Activated CD8-positive, alpha-beta memory T cell treated with anti-CD3 and anti-CD28 coated beads, Interleukin-2, amount 10 ng/mL, durations not matched to agents 7 days and 5 days (primary cell): ENCODE measurements at places on chromosomes 3 and 15. TPM values are rescaled to one million over a fixed set of nuclear protein-coding genes. Genes with fewer than 3 reads are reported as not detected.

Gene SPINK8
- total RNA-seq, result not detected

Gene PRR20G
- not detected for total RNA-seq

Gene PEX5L
- 0.56 TPM for total RNA-seq

Gene VILL
- total RNA-seq, result 15.4 TPM

Gene SCN11A
- total RNA-seq, result 0.03 TPM

Gene TMEM212
- total RNA-seq, result not detected

Gene SLCO2A1
- total RNA-seq, result not detected

Gene PDE8A
- 17.7 TPM for total RNA-seq

Gene IGF2BP2
- not detected for total RNA-seq

Gene INKA1
- total RNA-seq, result 0.85 TPM

Gene BRPF1
- 50.1 TPM for total RNA-seq

Gene SH2D7
- total RNA-seq, result 0.26 TPM

Gene SLC2A2
- not detected for total RNA-seq

Gene C3orf85
- not detected for total RNA-seq

Gene DNAJB8
- not detected for total RNA-seq

Gene FBXW12
- total RNA-seq, result not detected

Gene KLHL6
- total RNA-seq, result 31.5 TPM

Gene LRRIQ4
- 0.35 TPM for total RNA-seq

Gene TMEM45A
- total RNA-seq, result 0.89 TPM

Gene PLSCR2
- not detected for total RNA-seq

Gene EMC7
- total RNA-seq, result 66.2 TPM

Gene GOLGA8T
- total RNA-seq, result 0.47 TPM

Gene HGD
- total RNA-seq, result 0.23 TPM

Gene EOMES
- 7.3 TPM for total RNA-seq
